ENCODE measurements at places on chromosomes 2 and 18. TPM values are rescaled to one million over a fixed set of nuclear protein-coding genes. Genes with fewer than 3 reads are reported as not detected.

RGPD4 gene
- not detected for total RNA-seq

GRCh38 chr18:54805571-54806334 is 22.5 kb upstream of the RAB27B start:
- H3K36me3 ChIP-seq = no peaks in the 10 kb centered on the region
- H3K27ac ChIP-seq = no peak overlapping the region
- H3K4me3 ChIP-seq = no peak overlapping the region
- no peak for DNase-seq

FAM168B gene
- 119 TPM for total RNA-seq

DNA sequence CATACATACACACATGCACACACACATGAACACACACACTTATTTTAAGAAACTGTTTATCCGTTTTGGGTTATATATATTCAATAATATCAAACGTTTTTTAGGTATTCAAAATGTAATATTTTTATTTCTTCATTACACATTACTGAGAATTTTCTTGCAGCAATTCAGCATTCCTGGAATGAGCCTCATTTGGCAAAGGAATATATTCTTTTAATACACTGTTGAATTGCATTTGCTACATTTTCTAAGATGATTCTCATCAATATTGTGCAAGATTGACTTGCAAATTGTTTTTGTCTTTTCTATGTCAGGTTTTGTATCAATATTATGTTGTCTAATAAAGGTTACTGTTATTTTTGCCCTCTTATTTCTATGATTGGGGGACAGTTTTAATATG is 276.1 kb upstream of the CYP26B1 start:
- no peaks in the 10 kb centered on the region for H3K36me3 ChIP-seq
- H3K27me3 ChIP-seq = no peaks in the 10 kb centered on the region
- H3K4me1 ChIP-seq = no peaks in the 10 kb centered on the region
- no peak for DNase-seq

GRCh38 chr2:69659941-69660483 is 16.5 kb upstream of the AAK1 start:
- DNase-seq = no peak
- H3K27ac ChIP-seq = no peak overlapping the region
- H3K27me3 ChIP-seq = no peaks in the 10 kb centered on the region
- no peak overlapping the region for H3K4me3 ChIP-seq

IL1R1 gene
- total RNA-seq = 12.7 TPM

DNA sequence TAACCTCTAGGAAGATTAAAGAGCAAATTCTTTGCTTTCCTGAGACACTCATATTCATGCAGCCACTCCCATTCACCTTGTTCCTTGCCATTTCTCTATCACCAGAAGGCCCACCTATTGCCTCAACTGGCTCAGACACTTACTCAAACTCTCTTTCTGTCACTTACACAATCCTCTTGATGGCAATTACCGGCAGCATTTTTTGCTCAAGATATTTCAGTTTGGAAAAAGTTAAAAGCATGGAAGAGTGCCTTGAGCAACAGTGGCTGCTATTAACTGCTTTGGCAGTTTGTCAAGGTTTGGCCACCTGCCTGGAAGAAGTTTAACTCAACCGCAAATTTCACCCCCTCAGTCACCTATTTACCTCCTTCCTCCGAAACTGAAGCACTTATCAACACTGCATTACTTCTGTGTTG is 1104.0 kb upstream of the PIK3C3 start:
- H3K36me3 ChIP-seq = no peaks in the 10 kb centered on the region
- H3K4me1 ChIP-seq = no peaks in the 10 kb centered on the region
- H3K27me3 ChIP-seq = no peaks in the 10 kb centered on the region
- no peak for DNase-seq

ATOH8 gene
- total RNA-seq = 16.4 TPM

DNA sequence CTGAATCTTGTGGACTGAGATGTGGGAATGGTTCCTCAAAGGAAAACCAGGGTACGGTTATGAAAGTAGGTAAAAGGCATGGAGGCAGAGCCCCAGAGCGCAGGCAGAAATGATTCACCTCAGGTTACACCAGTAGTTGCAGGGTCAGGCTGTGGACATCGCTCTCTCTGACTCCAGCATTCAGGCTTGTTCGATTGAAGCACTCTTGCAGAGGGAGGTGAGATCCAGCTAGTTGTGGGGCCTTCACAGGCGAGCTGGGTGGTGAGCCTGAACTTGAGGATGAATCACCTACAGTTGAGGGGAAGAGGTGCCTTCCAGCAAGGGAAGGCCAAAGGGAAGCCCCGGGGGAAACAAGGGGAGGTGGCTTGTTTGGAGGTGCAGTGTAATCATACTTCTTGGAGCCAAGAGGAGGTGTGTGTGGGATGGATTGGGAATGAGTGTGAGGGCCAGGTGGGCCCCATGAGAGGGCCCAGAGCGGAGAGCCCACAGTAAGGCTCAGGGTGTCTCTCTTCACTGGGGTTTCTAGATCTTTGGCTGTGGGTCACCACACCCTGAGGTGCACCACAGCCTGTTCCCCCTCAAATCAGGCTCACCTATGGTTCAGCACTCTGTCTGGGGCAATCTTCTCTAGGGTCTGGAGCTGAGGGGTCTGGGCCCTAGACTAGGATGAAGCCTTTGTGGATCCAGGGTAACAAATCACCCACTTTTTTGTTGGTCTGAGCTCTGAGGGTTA is 48.5 kb upstream of the MCFD2 start:
- H3K4me1 ChIP-seq = peaks cover 35% of the 10 kb centered on the region
- DNase-seq = no peak
- H3K36me3 ChIP-seq = peaks cover 21% of the 10 kb centered on the region
- no peak overlapping the region for H3K4me3 ChIP-seq
- H3K27ac ChIP-seq = peak overlapping the region; percentile 9

DNA sequence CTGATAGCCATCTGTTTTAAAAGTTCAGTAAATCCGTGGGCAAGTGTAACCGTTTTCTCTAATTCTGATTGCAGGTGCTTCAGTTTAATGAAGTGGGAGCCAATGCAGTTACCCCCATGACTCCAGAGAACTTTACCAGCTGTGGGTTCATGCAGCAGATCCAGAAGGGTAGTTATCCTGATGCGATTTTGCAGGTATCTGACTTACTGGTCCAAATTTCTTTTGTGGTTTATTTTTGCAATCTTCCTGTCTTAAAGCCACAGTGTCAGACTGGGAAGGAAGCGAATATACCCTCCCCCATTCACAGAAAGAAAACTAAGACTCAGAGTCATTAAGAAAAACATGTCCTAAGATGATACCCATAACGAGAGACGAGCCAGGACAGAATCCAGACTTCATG is 7.7 kb downstream of the SERPINB2 start:
- DNase-seq = no peak
- H3K27me3 ChIP-seq = no peaks in the 10 kb centered on the region
- no peak overlapping the region for H3K4me3 ChIP-seq
- no peak overlapping the region for H3K27ac ChIP-seq

DNA sequence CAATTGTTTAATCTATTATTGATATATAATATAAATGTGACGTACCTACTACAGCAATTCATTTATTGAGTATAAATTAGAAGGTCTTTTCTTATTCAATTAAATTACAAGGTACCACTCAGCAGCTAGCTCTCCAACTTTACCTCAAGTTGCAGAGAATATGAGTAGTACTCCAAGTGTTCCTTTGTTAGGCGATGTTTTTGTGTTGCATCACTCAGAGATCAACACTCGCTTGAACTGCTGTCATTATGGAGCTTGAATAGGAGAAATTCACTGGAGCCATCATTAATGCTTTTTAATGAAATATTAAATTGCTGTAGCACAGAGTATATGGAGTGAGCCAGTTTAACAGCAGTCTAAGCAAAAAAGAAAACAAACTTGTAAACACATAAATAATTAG is 320.0 kb downstream of the FSIP2 start:
- H3K27me3 ChIP-seq = no peaks in the 10 kb centered on the region
- no peaks in the 10 kb centered on the region for H3K36me3 ChIP-seq
- no peak overlapping the region for H3K4me3 ChIP-seq
- no peaks in the 10 kb centered on the region for H3K4me1 ChIP-seq
- H3K27ac ChIP-seq = no peak overlapping the region
- DNase-seq = no peak

MAP3K20 gene
- 95.7 TPM for total RNA-seq

- peaks cover 21% of the 10 kb centered on the region for H3K4me1 ChIP-seq
- H3K36me3 ChIP-seq = no peaks in the 10 kb centered on the region
- no peaks in the 10 kb centered on the region for H3K27me3 ChIP-seq
- DNase-seq = no peak
- no peak overlapping the region for H3K27ac ChIP-seq
These were observed 119.0 kb upstream of the CDC42EP3 start for GRCh38 chr2:37790462-37790861.

DNA sequence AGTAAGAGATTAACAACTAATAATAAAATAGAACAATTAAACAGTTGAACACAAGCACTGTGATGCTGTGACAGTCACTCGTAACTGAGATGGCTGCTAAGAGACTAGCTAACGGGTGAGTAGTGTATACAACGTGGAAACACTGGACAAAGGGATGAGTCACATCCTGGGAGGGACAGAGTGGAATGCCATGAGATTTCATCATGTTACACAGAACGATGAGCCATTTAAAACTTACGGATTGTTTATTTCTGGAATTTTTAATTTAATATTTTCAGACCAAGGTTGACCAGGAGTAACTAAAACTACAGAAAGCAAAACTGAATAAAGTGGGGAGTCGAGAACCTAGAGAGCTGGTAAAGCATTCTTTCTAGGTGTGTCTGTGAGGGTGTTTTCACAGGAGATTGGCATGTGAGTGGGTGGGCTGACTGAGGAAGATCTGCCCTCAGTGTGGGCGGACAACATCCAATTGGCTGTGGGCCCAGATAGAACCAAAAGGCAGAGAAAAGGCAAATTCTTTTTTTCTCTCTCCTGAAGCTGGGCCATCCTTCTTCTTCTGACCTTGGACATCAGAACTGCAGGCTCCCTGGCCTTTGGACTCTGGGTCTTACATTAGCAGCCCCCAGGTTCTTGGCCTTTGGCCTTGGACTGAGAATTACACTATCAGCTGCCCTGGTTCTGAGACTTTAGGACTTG is 14.6 kb downstream of the TMSB10 start:
- H3K27me3 ChIP-seq = no peaks in the 10 kb centered on the region
- peak overlapping the region; percentile 8 for H3K4me3 ChIP-seq
- H3K27ac ChIP-seq = peak overlapping the region; percentile 100
- peak; percentile 97 for DNase-seq

GRCh38 chr2:191942739-191943103 is 95.8 kb upstream of the CAVIN2 start:
- DNase-seq = no peak
- no peaks in the 10 kb centered on the region for H3K36me3 ChIP-seq
- H3K4me1 ChIP-seq = no peaks in the 10 kb centered on the region
- H3K27ac ChIP-seq = no peak overlapping the region
- H3K4me3 ChIP-seq = no peak overlapping the region

LIMS4 gene
- total RNA-seq = 2.7 TPM

DNA sequence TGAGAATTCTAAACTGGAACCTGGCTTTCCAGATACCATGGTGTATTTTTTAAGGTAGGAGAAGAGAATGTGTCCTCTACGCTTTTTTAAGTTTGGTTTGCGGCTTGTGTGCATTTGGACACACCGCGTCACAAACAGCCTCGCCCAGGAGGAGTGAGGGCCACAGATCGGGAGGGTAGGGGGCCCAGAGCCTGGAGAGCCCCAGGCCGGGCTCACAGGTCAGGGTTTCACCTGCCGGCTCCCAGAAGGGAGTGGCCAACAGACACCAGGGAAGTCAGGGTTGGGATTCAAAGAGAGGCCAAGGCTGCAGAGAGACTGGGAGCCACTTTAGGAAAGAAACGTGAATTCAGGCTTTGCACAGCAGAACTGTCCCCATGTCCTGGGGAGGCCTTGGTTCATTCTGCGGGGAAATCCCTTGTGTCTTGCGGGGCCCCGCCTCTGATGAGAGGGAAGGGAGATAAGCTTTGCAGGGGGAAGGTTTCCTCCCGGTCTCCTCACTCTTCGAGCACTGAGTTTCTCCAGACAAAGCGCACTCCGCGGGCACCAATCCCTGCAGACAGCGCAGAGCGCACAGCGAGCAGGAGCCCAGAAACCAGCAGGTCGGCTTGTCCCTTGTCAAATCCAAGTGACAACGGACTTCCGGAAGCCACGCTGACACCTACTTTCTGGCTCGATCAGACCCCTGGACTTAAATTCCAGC is 2.0 kb upstream of the TUBB6 start:
- no peaks in the 10 kb centered on the region for H3K27me3 ChIP-seq
- no peak for DNase-seq
- peaks cover 24% of the 10 kb centered on the region for H3K4me1 ChIP-seq
- peaks cover 30% of the 10 kb centered on the region for H3K36me3 ChIP-seq

CHRND gene
- total RNA-seq = not detected

DNA sequence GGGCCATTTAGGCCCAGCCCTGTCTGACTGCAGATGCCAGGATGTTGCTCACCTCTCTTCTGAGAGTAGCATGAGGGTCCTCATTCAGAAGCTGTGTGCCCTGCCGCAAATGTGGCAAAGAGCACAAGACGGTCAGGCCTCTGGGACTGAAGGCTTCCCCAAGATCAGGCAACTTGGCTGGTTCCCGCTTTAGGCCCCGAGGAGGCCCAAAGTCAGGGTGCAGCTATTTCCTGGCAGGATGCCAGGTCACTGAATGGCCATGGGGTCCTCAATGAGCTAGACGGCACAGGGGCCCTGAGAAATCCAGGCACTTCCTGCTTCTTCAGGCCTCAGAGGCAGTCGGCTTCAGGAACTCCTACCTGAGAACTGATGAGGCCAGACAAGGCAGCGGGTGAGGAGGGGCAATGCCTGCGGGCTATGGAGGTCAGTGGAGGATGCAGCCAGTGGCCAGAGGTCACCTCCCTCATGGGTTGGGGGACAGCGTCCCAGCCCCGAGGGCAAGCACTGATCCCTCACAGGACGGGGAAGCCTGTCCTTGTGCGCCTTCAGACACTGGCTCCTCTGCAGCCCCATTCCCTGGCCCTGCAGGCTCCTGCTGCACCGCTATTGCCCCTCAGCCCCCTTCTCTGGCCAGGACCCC is 44.9 kb downstream of the LMAN2L start:
- no peaks in the 10 kb centered on the region for H3K4me1 ChIP-seq
- no peak for DNase-seq
- no peaks in the 10 kb centered on the region for H3K36me3 ChIP-seq
- H3K27ac ChIP-seq = no peak overlapping the region

MCM6 gene
- total RNA-seq = 26.6 TPM

DNA sequence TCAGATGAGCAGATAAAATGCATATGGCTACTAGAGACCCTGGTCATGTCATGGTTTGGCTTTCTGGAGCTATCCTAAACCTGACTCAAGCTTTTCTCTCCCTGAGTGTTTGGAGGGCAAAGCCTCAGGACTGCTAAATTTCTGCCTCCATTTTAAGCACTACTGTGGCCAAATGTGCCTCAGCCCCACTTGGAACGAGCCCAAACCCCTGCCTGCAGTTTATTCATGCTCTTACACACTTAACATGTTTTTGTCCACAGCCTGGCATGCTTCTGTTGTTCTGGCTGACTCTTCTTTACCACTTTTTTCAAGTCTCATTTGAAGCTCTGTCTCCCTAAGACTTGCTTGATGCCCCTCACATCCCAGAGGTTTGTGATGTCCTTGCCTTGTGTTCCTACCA is 24.7 kb downstream of the MGAT5 start:
- no peaks in the 10 kb centered on the region for H3K27me3 ChIP-seq
- no peak overlapping the region for H3K4me3 ChIP-seq
- no peaks in the 10 kb centered on the region for H3K36me3 ChIP-seq

Measured in SJSA1 (cell line).